ENCODE measurements at places on chromosomes 3 and 15.

GRCh38 chr3:33131331-33132018 is 17.7 kb downstream of the CRTAP start:
- peak; percentile 37 for DNase-seq

GRCh38 chr15:82108489-82109078 is 62.8 kb upstream of the MEX3B start:
- DNase-seq, result peak; percentile 83

DNA sequence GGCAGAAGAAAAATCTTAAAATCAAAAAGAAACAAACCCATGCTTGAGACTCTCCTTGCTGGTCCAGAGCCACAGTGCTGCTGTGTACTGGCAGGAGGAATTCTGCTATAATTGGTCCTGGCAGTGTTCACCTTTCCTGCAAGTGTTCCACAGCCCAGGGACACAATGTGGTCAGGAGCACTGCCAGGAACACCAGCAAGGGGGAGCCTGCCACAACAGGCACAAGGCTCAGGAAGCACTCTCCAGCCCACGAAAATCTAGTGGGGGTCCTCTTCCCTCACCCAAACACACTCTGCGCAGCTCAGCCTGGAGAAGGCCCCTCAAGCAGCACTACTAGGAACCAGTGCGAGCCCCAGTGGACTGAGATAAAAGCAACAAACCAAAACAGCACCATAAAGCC is 92.9 kb downstream of the UBE3A start:
- no peak for DNase-seq

DNA sequence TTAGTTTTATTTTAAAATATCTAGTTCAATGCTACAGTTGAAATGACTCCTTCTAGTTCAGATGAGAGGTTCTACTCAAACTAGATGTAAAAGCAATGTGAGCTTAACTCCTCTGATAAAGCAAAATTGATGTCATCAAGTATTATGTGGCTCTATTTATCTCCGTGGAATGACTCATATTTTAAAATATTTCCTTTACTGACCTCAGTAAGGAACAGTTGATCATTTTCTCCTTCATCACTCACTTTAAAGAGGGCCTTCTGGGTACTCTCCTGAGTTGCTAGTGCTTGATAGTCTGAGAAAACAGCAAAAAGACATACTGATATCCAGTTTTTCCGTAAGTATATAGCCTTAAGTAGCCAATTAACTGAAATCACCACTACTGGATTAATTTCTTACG is 1099.3 kb downstream of the ROBO2 start:
- DNase-seq, result no peak

DNA sequence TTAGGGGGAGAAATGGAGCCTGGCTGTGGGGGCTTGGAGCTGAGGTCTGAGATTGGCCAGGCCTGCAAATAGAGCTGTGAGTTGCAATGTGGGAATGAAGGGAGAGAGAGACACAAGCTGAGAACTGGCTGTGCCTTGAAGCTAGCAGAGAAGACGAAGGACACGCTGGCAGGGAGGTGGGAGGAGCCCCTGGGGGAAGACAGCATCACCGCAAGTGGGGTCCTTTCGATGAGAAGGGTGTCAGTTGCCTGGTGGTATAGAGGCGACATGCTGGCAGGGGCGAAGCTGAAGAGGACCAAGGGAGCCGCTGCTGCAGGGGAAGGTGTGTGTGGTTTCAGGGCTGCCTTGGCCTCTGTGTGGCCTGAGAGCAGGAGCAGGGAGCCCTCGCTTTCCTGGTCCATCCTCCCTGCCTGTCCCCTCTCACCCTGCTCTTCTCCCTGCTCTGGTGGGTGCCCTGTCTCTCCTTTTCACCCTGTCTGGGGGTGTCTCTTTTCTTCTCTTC is 5.5 kb downstream of the RHCG start:
- no peak for DNase-seq

DNA sequence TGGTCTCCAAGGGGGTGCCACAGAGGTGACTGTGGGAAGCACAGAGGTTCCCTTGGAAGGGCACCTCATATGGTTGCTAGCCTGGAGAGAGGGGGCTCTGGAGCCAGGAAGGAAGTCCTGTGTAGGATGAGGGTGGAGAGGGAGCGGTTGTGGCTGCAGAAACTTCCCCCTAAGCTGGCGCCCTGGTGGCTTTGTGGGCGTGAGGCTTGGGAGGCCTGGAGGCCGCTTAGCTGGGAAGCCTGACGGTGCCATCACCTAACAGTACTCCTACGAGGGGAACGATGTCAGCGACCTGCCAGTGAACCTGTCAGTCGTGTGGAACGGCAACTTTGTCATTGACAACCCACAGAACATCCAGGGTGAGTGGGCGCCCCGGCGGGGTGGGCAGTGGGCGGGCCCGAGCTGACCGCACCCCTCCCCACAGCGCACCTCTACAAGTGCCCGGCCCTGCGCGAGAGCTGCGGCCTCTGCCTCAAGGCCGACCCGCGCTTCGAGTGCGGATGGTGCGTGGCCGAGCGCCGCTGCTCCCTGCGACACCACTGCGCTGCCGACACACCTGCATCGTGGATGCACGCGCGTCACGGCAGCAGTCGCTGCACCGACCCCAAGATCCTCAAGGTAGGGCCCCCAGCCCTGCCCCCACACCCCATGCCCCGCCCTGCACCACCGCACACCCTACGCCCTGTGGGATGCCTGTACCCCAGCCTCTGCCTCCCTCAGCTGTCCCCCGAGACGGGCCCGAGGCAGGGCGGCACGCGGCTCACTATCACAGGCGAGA is 31.0 kb downstream of the PLXNA1 start:
- DNase-seq, result no peak

- no peak for DNase-seq
Measured at GRCh38 chr3:193897288-193897687, 238.7 kb upstream of the HES1 start.

GRCh38 chr15:88108991-88109390 is 147.5 kb downstream of the NTRK3 start:
- DNase-seq, result no peak

DNA sequence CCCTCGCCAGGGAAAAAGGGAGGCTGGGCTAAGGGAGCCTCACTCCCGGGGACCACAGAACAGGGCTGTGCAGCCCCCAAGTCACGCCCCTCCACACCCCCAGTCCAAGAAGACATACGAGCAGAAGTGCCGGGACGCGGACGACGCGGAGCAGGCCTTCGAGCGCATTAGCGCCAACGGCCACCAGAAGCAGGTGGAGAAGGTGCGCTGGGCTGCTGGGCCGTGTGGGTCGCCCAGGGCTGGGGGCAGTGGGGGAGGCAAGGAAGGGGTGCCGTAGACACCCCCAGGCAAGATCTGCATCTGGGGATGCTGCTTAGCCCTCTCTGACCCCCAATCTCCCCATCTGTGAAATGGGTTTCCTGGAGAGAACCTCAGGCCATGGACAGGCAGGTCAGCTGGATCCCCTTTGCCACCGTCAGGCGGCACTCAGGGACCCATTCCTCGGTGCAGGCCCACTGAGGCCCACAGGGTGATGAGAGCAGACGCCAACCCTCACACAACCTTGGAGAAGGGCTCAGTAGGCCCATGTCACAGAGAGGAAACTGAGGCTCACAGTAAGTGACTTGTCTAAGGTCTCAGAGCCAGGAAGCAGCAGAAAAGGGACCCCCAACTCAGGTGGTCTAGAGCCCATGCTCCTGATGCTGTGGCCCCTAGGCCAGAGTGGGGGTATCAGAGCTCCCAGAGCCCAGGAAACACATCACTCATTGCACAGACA is 33.7 kb downstream of the PSTPIP1 start:
- DNase-seq, result no peak

- DNase-seq, result no peak
Measured at GRCh38 chr3:33758864-33759263, 39.6 kb upstream of the PDCD6IP start.

GRCh38 chr15:89985111-89985510 is 16.0 kb upstream of the ZNF710 start:
- no peak for DNase-seq

DNA sequence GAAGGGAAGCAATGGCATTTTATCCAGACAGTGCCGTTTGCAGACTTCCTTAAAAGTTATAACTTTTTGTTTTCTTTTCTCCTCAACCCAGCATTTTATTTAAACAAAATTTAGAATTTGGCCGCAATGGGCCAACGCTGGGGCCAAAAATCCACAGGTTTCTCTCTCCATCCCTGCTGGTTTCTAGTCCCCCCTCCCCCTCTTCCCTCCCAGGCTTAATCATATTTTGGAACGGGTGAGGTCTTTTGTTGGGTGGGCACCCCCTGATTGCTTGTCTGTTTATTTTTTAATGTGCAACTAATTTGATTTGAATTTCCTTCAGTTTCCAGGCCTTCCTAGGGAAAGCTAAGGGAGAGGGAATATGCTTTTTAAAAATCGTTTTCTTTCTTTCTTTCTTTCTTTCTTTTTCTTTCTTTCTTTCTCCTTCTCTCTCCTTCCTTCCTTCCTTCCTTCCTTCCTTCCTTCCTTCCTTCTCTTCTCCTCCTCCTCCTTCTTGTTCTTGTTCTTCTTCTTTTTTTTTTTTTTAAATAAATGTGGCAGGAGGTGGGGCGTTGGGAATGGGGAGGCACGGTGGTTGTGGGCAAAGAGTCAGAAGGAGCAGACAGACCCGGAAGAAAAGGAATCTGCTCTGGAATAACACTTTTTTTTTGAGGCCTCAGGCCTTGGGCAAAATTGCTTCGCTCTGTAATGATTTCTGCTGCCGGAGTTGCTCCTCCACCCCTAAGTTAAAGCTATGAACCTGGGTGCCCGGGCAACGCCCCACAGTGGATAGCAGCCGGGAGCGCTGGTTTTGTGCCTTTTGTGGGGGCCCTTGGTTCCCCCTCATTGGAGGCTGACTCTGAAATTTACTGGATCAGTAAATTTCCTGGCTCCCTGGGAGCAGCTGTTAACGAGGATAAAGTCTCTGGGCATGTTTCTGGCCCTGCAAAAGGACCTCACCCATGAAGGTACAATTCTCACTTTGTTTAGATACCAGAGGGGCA is 1.9 kb downstream of the FNDC3B start:
- no peak for DNase-seq

GRCh38 chr3:187746059-187746441 is 782 bp upstream of the BCL6 start:
- no peak for DNase-seq

DNA sequence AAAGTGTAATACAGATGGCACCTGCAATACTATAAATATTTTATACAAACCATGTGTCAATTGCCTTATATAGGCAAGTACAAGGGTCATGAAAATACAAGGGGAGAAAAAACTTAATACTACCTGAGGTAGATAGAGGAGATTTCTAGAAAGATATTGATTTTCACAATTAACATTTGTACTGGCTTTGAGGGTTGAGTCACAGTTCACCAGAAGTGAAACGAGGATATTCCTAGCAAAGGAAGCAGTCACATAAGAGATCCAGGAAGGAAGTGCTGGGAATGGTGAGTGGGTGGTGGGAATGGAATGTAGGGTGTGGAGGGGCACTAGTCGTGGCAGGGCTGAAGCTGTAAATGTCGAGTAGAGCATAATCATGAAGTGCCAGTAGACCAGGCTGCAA is 108.7 kb downstream of the P2RY1 start:
- no peak for DNase-seq

DNA sequence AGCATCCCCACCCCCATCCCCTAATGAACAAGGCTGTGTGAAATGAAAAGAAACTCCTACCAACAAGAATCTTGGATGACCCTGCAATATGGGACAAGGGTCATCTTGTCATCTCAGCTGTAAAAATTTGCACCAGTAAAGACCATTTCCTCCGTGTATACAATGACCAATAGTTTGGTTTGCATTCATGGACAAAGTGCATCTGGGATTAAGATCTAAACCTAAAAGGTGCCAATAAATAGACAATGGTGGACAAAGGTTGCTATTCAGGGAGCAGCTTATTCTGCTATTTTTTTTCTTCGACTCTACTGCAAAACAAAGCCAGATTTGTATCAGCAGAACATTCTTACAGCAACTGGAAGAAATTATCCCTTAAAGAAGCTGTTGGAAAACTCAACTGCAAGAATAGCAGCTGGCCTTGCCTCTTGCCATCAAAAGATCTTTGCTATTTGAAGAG is 8.0 kb downstream of the MGLL start:
- no peak for DNase-seq

GRCh38 chr3:48952510-48953118 is 34.0 kb downstream of the ARIH2 start:
- no peak for DNase-seq

DNA sequence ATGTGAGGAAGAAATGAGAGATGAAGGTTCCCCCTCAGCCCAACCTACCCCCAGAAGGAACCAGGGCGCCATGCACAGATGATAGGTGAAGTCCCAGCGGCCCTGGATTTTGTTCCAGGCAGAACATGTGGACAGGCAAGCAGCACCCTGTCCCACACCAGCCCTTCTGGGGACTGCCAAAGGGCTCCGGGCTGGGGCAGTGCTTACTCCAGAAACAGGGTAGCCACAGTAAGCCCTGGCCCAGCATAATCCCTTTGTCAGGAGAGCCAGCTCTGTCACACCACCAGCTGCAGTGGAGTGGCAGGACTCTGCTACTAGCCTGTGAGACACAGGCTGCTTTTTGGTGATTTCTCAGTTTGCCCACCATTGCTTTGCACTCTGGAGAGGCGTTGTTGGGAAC is 6.3 kb downstream of the FBXL22 start:
- no peak for DNase-seq

DNA sequence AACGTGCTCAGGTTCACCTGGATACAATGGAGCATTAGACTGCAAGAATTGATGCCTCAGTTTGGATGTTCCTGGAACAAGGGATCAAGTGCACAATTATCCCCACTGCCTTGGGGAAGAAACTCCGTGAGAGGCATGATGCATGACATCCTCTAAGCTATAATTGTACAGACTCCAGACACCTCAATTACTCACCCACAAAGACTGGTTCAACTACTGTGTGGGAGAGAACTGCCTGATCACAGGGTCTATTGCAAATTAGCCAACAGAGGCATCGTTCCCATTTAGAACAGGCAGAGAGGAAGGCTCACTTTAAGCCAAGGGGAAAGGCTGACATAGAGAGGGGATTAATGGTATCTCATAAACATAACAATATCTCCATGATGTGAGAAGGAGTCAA is 43.5 kb downstream of the ARRDC4 start:
- no peak for DNase-seq

GRCh38 chr3:55801068-55801467 is 314.0 kb upstream of the WNT5A start:
- no peak for DNase-seq

GRCh38 chr15:46682969-46683791 is 1034.1 kb upstream of the SEMA6D start:
- DNase-seq, result no peak

Data from stimulated activated CD4-positive, alpha-beta T cell treated with anti-CD3 and anti-CD28 coated beads, Interleukin-12 subunit alpha, Interleukin-12 subunit beta, amount 100 ng/mL, for 48 hours (primary cell).